ENCODE measurements at places on chromosomes 4 and X. TPM values are rescaled to one million over a fixed set of nuclear protein-coding genes. Genes with fewer than 3 reads are reported as not detected.
A peak's percentile ranks its signal among the peaks of the same experiment; 100 is the strongest.

- no peaks in the 10 kb centered on the region for H3K4me1 ChIP-seq
- H3K27me3 ChIP-seq = peaks cover 15% of the 10 kb centered on the region
- no peak for DNase-seq
Measured at GRCh38 chrX:41634284-41634683, 54.5 kb upstream of the GPR34 start.

DNA sequence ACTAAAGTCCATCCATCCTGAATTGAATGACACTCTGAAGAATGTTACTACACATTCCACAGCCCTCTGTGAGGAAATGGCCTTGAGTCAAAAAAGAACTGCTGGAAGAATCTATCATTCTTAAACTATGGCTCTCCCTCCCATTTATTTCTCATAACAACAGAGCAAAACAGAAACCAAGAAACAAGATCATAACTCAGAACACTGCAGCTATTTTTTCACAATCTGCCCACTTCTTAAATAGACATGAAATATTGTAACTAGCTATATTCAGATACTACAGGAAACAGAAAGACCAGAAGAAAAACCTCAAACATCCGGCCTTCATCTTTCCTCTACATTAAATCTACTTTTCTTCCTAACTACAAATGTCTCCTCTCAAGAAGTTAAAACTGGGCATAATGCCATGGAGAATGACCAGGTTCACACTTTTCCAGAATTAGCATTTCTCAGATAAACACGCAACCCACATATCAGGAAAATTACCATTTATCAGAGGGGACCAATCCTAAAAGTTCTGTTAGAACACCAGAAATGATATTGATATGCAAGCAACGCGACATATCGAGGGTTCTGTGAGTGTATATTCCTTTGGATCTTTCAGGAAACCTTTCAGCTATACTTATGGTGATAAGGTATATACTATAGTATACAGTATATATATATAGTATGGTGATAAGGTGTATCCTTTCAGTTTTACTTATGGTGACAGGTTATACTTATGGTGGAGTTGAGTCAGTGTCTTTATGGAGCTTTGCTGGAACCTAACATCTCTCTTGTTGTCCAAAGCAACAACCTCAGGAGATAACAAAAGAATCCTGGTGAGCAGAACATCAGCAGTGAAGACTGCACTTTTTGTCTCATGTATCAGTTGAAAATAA is 60.4 kb upstream of the IRF2 start:
- H3K27ac ChIP-seq = peak overlapping the region; percentile 98
- no peak for DNase-seq
- H3K4me1 ChIP-seq = no peaks in the 10 kb centered on the region
- no peaks in the 10 kb centered on the region for H3K36me3 ChIP-seq

POF1B gene
- total RNA-seq = 6.2 TPM

DNA sequence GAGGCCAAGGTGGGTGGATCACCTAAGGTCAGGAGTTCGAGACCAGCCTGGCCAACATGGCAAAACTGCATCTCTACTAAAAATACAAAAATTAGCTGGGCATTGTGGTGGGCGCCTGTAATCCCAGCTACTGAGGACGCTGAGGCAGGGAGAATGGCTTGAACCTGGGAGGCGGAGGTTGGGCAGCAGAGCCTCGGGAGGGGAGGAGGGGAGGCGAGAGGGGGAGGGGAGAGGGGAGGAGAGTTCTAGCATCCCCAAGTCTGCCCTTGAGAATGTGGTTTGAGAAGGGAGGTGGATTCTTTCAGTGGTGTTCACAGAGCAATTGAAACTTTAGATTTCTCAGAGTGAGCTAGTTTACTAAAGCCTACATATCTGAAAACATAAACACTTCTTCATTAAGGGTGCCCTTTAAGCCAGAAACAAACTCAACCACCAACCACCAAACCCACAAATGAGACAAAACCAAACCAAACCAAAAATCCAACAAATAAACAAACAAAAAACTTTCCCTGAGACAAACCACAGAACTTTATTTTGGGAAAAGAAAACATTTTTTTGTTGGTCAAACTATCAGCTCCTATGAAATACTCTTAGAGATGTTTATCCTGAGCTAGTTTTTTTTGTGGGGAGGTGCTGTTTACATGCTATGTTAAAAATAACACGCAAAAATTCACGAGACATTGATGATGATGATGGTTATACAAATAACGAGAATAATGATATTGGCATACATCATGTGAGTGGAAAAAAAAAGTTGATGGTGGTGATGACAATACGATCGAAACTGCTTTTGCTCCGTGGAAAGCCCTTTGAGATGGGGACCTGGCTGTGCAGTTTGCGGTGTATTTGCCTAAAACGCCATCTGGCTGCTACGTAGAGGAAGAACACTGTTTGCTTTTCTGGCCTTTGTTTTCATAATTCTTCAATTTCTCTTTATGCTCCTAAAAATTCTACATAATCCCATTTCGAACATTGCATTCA is 98.2 kb upstream of the PRKX start:
- no peak overlapping the region for H3K27ac ChIP-seq
- H3K4me3 ChIP-seq = no peak overlapping the region
- peaks cover 17% of the 10 kb centered on the region for H3K27me3 ChIP-seq
- H3K36me3 ChIP-seq = no peaks in the 10 kb centered on the region
- H3K4me1 ChIP-seq = no peaks in the 10 kb centered on the region
- peak; percentile 35 for DNase-seq

- H3K4me1 ChIP-seq = peaks cover 4% of the 10 kb centered on the region
- no peak within 1 kb of the TSS for H3K27ac ChIP-seq
- no peaks in the 10 kb centered on the region for H3K27me3 ChIP-seq
- DNase-seq = peak; percentile 64
- no peaks in the 10 kb centered on the region for H3K36me3 ChIP-seq
- peak within 1 kb of the TSS; percentile 63 for H3K4me3 ChIP-seq
Measured at GRCh38 chr4:5051278-5052203, at the start of gene STK32B. STK32B (plus strand) TSS chr4:5051480.

GRCh38 chr4:66062921-66063320 is 392.6 kb upstream of the EPHA5 start:
- no peak overlapping the region for H3K27ac ChIP-seq
- H3K36me3 ChIP-seq = no peaks in the 10 kb centered on the region
- no peaks in the 10 kb centered on the region for H3K4me1 ChIP-seq
- no peaks in the 10 kb centered on the region for H3K27me3 ChIP-seq
- no peak for DNase-seq
- no peak overlapping the region for H3K4me3 ChIP-seq

ATOH1 gene
- total RNA-seq = not detected

GRCh38 chrX:17081968-17082367 is 135.5 kb downstream of the REPS2 start:
- DNase-seq = no peak
- H3K36me3 ChIP-seq = no peaks in the 10 kb centered on the region
- no peaks in the 10 kb centered on the region for H3K27me3 ChIP-seq
- no peak overlapping the region for H3K4me3 ChIP-seq

DNA sequence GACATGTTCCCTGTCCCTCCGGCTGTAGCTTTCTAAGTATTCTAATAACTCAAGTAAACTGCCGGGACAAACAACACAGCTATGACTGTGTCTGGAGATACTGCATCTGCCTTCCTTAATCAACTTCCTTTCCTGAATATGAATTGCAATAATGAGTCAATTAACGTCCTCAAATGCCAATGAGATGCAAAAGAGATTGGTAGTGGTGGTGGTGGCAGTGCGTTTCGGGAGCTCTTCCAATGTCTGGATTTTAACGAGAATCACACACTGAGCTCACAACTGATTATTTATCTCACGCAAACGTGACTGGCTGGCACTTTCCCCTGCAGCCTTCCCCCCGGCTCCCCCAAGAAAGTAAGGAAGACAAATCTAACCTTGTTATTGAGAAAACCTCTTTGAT is 226.1 kb upstream of the GK2 start:
- no peaks in the 10 kb centered on the region for H3K36me3 ChIP-seq
- H3K4me3 ChIP-seq = no peak overlapping the region
- H3K27ac ChIP-seq = no peak overlapping the region
- DNase-seq = no peak
- H3K4me1 ChIP-seq = no peaks in the 10 kb centered on the region

- no peaks in the 10 kb centered on the region for H3K27me3 ChIP-seq
- H3K4me3 ChIP-seq = no peak overlapping the region
- no peaks in the 10 kb centered on the region for H3K36me3 ChIP-seq
- DNase-seq = no peak
- H3K27ac ChIP-seq = peak overlapping the region; percentile 50
Measured at GRCh38 chr4:86857341-86858052, 8.3 kb upstream of the SLC10A6 start.
